ENCODE measurements at places on chromosomes 2 and 18.

DNA sequence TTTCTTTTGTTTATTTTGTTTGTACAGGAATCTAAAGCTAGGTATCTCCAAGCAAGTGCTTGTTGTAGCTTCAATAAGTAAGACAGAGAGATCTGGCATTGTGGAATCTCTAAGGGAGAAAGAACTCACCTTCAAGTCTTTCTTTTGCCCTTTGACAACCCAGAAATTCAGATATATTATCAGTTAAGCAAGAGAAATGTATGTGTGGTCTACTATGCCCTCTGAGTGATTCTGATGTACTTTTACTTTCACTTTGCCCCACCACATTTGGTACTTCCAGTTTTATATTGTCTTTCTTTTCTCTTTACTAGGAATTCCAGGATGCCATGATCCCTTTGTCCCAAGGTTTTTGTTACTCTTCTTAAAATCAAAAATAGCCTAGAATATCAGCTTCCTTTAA, 259.6 kb upstream of the PIK3C3 start:
- no peak for DNase-seq

- no peak for DNase-seq
Measured at GRCh38 chr2:174925046-174925784, 80.0 kb downstream of the CHN1 start.

GRCh38 chr2:65282477-65283053, 54.9 kb downstream of the ACTR2 start:
- DNase-seq: no peak

- no peak for DNase-seq
Measured at GRCh38 chr2:13156916-13157315, 440.2 kb downstream of the TRIB2 start.

GRCh38 chr2:235935773-235936172, 232.4 kb downstream of the GBX2 start:
- no peak for DNase-seq

- DNase-seq: no peak
Measured at GRCh38 chr2:118689033-118689432, 158.4 kb downstream of the EN1 start.
